ENCODE measurements at places on chromosomes 3 and 15.

DNA sequence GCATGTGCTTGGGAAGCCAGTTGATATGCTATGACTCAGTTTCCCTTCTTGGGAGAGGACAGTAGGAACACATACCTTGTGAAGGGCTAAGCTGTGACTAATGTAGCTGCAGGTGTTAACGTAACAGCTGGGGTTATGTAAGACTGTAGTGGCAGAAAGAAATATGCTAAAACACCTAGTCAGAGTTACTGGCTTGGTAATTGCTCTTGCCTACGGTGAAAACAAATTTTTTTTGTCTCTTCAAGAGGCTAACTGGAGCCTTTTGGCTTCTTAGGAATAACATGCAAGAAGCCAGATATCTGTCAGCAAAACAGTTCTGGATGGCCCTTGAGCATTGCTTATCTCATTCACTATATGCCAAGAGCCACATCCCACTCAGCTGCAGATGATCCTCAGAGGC is 1.4 kb downstream of the MAPKBP1 start:
- no peak for DNase-seq

DNA sequence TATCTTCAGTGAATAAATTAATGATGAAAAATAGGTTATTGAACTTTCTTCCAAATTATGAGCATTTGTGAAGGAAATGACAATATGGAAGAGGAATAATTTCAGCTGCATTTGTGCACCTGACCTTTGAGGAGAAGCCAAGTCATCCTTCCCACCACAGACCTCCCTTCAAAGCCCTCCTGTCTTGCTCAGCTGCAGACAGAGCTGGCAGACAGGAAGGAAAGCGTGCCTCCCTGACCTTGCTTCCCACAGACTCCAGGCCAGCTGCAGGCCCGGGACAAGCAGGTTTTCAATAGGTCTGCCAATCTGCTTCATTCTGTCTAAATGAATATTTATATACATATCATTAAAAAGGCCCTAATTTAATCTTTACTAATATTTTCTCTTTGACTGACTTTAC is 152.9 kb upstream of the RBMS3 start:
- DNase-seq, result no peak

DNA sequence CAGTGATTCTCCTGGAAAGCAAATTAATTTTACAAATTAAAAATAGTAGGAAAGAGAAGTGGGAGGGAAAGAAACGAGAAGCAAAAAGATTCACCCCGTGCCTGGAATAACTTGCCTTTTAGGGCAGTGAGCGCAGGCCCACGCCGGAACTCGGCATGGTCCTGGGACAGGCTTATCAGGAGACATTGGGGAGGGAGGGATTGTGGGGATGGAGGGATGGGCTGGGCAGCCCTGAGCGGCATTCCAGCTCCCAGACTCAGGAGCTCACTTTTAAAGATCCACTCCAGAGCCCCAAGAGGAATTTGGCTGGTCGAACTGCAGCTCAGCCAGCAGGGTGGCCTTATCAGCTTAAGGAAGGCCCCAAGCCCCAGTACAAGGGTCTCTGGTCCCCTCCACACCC is 117.9 kb downstream of the ADCY5 start:
- DNase-seq, result no peak

DNA sequence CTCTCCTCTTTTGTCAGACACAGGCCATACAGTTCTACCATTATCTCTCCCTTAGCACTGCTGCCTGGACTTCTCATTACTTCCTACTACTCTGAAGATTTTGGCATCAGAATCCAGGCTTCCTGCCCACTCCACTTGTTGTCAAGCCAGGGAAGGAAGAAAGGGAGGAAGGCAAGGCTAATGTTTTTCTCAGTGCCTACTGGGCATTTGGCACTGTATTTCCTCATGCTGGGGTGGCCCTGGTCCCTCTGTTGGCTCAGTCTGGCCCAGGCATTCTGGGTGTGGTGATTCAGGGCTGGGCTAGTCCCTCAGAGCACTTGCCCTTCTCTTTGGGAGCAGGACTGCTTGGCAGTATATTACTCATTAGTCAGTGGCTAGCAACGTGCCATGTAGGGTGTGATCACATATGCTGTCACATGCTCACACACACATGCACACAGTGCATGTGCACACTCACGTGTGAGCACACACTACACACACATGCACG is 52.9 kb downstream of the BSN start:
- no peak for DNase-seq

All from foreskin fibroblast (primary cell).